ENCODE measurements at places on chromosomes 2 and 18.

DNA sequence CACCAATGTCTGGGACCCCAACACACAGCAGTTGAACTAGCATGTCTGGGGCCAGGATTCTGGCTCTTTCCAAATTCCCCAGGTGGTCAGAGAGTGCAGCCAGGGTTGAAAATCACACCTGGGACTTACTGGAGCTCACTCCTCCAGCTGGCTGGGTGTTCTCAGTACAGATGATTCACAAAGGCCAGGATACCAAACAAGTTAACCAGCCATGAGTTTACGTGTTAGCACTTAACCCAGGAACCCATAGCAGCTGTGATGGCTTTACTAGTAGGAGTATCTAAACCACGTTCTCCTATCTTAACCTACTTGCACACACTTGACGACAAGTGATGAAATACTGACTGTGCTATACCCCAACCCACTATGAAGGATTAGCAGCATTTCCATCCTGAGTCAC, 222.8 kb downstream of the FBXO15 start:
- peak; percentile 18 for DNase-seq

- DNase-seq, result no peak
These were observed 21.8 kb downstream of the COLEC12 start for GRCh38 chr18:478681-479080.

DNA sequence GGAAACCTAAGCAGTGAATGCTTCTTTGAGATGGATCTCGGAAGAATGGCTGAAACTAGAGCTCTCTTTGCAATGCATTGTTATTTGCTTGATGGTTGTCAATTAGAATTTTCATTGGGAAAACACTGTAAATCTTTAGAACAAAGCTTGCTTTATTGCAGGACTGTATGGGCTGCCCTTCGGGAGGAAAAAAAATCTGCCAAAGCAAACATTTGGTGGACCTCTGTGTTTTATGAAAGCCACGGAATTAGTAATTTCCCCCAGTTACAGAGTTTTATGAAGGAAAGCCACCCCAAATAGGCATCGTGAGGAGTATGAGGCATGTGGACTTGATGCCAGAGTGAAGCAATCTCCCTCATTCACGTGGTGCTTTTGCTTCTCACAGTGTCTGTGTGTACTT, 33.5 kb downstream of the RHBDD1 start:
- no peak for DNase-seq

DNA sequence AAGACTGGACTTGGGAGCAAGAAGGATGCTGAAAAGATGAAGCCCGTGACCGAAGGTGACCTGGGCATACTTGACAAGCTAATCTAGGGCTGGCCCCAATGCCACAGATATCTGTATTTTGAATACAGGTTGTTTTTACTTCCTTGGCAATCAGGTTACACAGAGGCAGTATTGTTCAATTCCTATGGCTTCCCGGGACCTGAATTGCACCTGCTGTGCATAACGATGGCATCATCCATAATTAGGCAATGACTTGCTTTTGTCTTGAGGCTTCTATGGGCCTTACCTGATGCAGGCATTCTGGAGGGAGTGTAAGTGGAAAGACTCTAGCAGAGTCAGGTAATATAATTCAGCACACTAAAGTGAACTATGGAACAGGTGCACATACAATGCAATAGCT, 60.6 kb upstream of the CUL3 start:
- DNase-seq, result no peak

DNA sequence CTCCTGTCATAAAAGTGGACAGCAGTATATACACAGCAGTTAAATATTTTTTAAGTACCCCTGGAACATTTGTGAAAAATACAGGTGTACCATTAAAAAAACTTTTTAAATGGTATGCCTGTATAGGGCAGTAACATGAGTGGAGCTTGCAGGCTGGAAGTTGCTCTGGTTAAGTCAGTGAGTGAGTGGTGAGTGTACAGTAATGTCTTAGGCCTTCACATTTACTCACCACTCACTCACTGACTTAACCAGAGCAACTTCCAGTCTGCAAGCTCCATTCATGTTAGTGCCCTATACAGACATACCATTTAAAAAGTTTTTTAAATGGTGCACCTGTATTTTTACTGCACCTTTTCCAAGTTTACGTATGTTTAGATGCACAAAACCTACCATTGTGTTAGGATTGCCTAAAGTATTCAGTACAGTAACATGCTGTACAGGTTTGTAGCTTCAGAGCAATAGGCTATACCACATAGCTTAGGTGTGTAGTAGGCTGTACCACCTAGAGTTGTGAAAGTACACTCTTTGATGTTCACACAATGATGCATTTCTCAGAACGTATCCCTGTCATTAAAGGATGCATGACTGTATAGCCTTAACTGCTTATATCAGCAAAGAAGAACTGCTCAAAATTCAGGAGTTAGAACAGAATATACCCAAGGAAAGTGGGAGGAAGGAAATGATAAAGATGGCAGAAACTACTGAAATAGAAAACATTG, 112.6 kb downstream of the EHBP1 start:
- DNase-seq, result peak; percentile 67

DNA sequence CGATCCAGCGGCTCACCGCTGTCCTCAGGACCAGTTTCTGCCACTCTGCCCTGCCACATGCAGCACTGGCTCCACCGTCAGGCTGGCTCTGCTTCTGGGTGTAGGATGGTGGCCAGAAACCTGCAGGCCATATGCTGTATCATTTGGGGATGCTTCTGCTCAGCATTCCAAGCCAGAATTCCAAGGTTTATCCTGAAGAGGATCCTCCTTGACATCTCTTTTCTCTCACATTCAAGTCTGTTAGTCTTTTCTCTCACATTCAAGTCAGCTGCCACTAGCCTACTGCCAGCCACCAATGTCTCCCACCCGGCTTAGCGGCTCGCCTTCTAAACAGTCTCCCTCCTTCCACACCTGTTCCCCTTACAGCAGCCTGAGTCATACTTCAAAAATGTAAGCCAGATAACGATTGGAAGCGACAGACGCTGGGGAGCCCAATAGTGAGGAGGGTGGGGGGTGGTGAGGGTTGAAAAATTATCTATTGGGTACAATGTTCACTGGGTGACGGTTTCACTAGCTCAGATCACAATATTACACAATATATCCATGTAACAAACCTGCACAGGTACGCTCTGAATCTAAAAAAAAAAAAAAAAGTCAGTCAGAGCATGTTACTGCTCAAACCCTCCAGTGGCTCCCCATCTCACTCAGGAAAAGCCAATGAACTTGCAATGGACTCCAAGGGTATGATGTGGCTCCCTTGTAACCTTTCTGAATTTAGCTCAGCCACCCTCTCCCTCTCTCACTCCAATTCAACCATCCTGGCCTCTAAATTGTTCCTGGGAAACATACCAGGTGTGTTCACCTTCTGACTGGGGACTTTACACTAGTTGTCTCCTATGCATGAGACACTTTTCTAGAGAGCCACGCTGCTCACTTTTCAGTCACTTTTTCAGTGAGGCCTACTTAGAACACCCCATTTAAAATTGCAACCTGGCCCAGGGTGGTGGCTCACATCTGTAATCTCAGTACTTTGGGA, 38.8 kb upstream of the SP3 start:
- DNase-seq, result no peak

DNA sequence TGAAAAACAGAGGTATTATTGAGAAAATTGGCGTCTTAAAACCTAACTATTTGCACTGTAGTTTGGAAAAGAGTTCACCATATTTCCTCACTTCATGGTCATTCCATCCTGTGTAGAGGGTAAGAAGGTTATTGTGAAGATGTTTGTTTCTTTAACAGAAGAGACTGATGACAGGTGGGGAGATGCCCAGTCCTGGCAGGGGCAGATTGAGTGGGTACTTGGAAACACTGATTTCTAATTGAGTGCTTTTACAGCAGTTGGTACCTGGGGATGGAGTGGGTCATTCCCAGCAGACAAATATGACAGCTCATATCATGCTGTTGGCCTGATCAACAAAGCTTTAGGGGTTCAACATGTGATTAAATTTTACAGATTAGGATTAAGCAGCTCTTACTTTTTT, 67.5 kb downstream of the MYOM1 start:
- DNase-seq, result no peak

- no peak for DNase-seq
These were observed 444.1 kb upstream of the SMIM21 start for GRCh38 chr18:75871596-75871995.

- no peak for DNase-seq
These were observed 54.6 kb downstream of the GREB1 start for GRCh38 chr2:11588228-11589110.

- no peak for DNase-seq
These were observed 9.6 kb downstream of the CIB4 start for GRCh38 chr2:26631401-26632170.

- DNase-seq, result no peak
These were observed 165.0 kb upstream of the SMIM21 start for GRCh38 chr18:75592527-75592926.

- DNase-seq, result peak; percentile 63
These were observed 276.5 kb upstream of the NRP2 start for GRCh38 chr2:205405752-205406151.

Measured in HFFc6 (cell line).